ENCODE measurements at places on chromosomes 4 and X. TPM values are rescaled to one million over a fixed set of nuclear protein-coding genes. Genes with fewer than 3 reads are reported as not detected.

GRCh38 chrX:15483891-15484290 is 9.2 kb downstream of the PIR start:
- no peak for DNase-seq

DNA sequence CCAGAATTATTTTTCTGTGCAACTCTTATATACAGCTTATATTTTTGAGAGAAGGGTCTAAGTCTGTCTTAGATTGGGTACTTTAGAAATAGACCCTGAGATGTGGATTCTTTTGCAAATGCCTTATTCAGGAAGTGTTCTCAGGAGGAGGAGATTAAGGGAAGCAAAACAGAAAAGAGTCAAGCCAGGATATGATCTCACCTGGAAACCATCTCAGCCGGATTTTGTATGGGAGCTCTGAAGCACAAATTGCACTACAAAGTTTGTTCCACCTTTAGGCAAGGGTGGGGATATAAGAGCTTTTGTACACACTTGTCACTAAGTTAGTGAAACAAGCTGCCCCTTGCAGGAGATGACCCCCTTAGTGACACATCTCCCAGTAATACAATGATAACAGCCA is 121.2 kb upstream of the GRPR start:
- DNase-seq = no peak

DNA sequence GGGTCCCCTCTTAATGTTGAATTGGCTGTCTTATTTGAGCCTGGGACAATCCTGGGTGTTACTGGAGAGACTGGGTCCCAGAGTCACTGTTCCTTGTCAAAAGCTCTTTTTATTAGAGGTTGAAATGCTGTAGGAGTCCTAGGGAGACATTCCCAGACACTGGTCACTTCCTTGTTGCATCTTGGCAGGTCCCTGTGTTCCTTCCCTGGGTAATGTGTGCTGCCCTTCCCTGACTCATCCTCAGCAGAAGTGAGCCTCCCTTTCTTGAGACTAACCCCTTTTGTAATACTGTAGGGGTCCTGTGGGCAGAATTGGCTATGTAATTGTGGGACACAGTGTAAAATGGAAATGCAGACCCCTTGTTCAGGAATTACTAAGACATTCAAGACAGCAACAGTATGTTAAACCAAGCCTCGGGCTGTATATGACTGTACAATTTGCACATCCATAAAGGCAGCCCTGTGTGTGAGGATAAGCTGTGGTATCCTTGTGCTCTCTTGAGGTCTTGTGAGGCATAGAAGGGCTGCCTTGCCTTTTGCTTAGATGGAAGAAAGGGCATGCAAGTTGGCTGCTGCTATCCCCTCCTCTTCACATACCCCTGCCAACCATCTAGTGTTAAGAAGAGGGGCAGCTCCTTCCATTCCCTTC is 53.5 kb downstream of the DCLK2 start:
- DNase-seq = no peak

DNA sequence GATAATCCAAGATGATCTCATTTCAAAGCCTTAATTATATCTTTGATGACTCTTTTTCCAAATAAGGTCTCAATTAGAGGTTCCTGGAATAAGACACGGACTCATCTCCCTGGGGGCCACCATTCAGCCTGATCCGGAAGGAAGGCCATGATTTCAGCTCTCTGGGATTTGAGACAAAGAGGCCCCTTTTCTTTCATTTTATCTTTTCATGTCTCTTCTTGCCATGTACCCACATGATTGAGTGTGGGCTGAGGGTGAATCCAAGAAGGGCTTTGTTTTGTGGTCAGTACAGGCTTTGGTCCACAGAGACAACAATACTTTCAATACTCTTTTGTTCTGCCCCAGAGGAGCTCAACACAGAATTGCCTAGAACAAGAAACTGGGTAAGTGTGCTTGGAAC is 261.2 kb downstream of the TRIML1 start:
- no peak for DNase-seq

DNA sequence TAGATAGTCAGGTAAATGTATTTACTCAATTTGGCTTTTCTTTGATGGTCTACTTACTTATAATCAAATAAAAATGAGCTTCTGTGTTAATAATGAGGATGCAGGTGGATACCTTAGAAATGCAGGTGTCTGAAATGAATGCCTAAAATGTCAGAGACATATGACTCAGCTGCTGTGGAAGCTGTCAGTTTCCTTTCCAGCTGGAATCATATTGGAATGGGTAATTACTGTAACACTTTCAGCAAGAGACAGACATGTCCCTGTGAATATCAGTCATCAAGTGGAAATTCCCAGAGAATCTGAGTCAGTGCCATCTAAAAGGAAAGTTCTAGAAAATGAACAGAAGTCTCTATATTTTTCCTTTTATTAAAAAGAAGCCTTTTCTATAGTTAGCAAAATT is 783.0 kb upstream of the AADAT start:
- DNase-seq = no peak

DNA sequence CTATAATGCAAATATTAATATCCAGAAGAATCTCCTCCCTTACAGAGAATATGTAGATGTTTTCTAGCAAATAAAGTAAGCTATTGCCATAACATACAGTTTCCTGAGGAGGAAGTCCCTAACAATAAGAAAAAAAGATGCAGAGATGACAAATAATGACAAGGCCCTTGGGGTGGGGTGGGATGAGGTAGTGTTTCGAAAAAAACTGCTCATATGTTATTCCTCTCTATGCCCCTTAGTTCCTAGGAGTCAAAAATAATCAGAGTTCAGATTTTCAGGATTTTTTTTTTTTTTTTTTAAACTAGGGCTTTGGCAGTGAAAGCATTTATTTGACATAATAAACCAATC is 99.0 kb downstream of the ZAR1 start:
- no peak for DNase-seq

DNA sequence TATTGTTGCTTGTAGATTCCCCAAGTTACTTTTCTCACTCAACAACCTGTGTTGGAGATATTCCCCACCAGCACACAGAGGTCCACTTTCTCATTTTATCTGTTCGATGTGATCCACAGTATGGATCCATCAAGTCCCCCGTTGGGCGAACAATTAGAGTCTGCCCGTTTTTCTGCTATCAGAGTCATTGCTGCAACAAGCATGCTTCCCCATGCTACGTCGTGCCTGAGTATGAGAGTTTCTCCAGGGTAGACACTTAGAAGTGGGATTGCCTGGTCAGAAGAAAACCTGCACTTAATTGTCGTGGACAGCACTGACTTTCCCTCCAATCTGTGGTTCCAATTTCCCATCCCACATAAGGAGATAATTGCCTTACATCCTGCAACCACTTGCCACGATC is 62.7 kb upstream of the SHOX start:
- no peak for DNase-seq

- DNase-seq = no peak
Observed at GRCh38 chr4:27005501-27005900, 144.9 kb downstream of the STIM2 start.

GRCh38 chrX:13128104-13128503 is 83.7 kb upstream of the FAM9C start:
- no peak for DNase-seq

DNA sequence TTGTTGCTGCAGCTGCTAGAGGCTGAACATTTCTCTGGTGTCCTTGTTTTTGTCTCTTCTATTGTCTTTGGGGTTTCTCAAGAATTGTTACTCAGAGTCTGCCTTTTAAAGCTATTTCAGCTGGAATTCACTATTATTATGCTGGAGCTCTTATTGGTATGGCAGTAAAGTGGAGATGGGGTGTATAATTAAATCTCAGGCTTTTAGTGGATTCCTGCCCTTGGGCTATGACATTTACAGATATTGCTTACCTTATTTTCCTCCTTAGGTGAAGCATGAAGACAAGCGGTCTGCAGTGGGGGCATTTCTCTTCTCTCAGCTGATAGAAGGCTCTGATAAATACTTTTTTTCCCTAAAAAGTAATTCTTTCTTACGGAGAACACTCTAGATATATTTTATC is 1656.6 kb upstream of the IGFBP7 start:
- no peak for DNase-seq

DNA sequence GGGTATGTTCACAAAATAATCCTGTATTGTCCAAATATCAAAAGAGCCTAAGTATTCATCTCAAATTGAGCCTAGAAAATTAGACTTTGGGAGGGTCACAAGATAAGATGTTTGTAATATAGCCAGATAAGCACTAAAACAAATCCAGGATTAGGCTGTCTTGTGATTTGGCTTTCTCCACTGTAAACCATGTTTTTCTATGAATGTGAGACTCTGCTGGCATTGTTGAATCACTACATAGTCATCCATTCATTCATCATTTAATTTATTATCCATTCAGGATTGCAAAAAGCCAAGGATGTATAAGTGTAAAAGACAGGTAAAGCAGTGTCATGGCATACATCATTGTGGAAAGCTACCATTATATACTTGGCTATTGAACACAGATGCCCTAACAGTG is 148.0 kb downstream of the GRID2 start:
- DNase-seq = no peak

GRCh38 chr4:2062168-2062807 is 3.2 kb downstream of the NAT8L start:
- DNase-seq = no peak

DNA sequence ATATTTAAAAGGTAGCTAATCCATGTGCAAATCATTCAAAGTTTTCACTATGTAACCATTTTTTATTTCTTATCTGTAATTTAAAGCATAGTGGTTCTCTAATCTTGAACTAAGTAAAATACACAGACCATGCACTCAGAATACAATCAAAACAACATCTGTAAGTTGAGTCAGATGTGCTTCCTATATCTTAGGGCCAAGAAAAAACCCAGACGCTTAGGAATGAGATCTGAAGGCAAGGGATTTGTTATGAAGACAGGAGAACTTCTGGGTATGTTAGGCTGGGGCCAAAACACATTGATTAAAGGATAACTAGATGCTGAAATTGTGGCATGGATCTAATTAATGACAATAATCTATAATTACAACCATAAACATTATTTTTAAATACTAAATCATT is 120.3 kb downstream of the PDE5A start:
- DNase-seq = no peak

- DNase-seq = no peak
Observed at GRCh38 chr4:109801895-109802319, at the start of gene CFI. Gene CFI, minus strand, starts transcription at chr4:109801999. Its CDS starts 28 bp downstream, at chr4:109801971.

GRCh38 chr4:27568236-27568951 is 707.8 kb downstream of the STIM2 start:
- DNase-seq = no peak

DNA sequence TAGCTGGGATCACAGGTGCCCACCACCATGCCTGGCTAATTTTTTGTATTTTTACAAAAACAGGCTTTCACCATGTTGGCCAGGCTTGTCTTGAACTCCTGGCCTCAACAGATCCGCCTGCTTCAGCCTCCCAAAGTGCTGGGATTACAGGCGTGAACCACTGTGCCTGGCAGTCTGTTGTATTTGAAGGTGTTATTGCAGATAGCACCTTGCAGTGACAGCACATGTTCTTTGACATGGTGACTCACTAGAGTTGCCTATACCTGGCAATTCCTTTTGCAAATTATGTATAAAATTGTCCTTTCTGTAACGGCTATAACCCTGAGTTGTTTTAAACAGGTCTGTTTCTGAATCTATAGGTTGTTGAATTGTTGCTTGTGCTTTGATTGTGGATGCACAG is 7.9 kb downstream of the OGT start:
- DNase-seq = no peak

GRCh38 chr4:143025081-143025704 is 159.5 kb upstream of the USP38 start:
- DNase-seq = no peak

- DNase-seq = peak; percentile 66
Observed at GRCh38 chr4:113979148-113979904, at the start of gene ARSJ. Gene ARSJ, minus strand, starts transcription at chr4:113979647. Its CDS starts 813 bp downstream, at chr4:113978834.

DNA sequence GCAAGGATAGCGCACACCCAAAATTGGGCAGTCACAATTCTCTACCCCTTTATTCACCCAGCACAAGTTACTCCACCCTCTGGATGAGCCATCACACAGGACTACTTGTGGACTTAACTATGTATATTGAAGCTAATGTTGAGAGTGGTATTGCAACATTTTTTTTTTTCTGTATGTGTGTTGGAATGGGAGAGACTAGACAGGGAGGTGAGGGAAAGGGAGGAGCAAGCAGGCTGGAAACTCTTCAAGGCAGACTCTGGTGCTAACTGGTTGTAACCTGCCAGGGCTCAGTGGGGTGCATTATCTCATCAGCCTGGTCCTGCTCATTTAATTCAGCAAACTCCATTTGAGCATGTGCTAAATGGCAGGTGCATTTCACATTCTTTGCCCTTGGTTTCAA is 18.4 kb upstream of the CWH43 start:
- DNase-seq = no peak

DNA sequence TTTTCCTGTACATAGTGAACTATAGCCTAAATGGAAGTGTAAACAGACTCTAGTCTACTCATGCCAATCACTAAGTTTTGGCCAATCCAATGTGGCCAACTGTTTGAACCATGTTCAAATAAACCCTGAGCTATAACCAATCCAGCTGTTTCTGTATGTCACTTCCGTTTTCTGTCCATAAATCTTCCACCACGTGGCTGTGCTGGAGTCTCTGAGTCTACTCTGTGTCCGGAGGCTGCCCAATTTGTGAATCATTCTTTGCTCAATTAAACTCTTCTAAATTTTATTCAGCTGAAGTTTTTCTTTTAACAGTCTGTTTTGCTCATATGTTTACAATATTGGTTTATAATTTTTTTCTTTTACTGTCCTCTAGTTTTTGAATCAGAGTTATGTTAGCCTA is 112.3 kb upstream of the BANK1 start:
- no peak for DNase-seq

GRCh38 chr4:3307891-3308575 is 15.2 kb downstream of the RGS12 start:
- DNase-seq = no peak

DNA sequence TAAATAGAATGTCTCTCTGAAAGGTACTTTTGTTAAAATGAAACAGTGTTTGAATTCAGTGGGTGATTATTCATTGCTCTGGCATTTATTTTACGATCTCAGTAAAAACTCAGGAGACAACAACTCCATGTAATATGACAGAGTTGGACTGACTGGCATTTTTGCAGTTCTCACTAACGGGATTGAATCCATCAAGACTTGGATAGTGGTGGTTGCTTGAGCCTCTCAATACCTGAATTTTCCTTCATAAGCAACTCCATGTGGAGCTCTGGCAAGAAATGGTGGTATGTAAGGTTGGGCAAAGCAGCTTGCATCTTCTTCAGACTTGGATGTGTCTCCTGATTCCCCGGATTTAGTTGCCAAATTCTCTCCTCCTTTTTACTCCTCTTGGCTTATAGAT is 72.7 kb downstream of the FRMPD4 start:
- DNase-seq = no peak

DNA sequence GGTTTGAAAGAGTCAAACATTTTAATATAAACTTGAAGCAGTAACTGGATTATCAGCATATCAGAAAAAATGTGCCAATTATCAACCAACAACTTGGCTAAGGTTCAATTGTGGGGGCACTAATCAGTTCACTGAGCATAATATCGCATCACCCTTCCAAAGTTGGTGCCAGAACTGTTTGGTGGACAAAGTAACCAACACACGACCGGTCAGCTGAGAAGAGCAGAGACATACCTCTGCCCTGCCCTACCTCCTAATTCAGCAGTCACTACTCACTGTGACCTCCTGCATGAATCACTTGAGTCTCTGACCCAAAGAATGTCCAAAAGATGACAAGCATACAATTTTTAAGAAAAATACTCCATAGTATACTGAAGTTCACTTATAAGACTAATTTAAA is 53.2 kb downstream of the TSPAN5 start:
- no peak for DNase-seq

The GUCY1A1 gene
- 53.5 TPM for total RNA-seq

The SMPX gene
- total RNA-seq = 401 TPM

The TLR3 gene
- total RNA-seq = 5.3 TPM

The EDA2R gene
- 1.0 TPM for total RNA-seq

The RBMX2 gene
- total RNA-seq = 11.5 TPM

The FAM90A26 gene
- not detected for total RNA-seq

The CTAG1B gene
- total RNA-seq = not detected

The SERPINA7 gene
- total RNA-seq = not detected

The CLRN2 gene
- not detected for total RNA-seq

The IL9R gene
- not detected for total RNA-seq

All from left cardiac atrium (tissue), 4 donors.